Endothelial cell (in vitro differentiated cells): ENCODE measurements at places on chromosomes 5 and 9.

GRCh38 chr5:150014456-150014855, 13.9 kb downstream of the HMGXB3 start:
- no peak for DNase-seq

DNA sequence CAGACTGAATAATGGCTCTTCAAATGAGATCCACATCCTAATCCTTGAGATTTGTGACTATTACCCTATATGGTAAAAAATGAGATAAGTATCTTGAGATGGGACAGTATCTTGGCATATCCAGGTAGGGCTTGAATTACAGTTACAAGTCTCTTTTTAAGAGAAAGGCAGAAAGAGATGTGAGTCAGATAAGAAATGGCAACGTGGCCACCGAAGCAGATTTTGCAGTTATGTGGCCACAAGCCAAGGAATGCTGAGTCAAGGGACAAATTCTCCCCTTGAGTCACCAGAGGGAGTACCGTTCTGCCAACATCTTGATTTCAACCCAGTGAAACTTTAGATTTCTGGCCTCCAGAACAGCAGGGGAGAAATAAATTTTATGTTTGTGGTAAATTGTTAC, 1983.0 kb upstream of the C9orf72 start:
- no peak for DNase-seq

DNA sequence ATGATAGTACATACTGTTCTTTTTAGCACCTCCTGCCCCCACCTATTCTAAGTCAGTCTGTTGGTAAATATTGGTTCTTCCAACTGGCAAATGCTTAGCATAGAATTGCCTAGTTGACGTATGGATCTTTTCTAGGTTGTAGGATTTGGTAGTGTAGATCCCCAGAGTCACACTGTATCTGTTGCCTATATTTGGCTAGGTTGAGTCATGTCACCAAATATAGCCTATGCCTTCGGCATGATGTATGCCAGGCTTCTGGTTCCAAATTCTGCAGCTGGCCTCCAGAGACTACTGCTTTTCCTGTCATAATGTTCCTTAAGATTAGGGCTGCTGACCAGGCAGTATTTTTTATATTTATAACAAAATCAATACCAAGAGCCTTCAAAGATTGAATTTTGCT, 38.2 kb downstream of the CPEB4 start:
- DNase-seq: no peak

DNA sequence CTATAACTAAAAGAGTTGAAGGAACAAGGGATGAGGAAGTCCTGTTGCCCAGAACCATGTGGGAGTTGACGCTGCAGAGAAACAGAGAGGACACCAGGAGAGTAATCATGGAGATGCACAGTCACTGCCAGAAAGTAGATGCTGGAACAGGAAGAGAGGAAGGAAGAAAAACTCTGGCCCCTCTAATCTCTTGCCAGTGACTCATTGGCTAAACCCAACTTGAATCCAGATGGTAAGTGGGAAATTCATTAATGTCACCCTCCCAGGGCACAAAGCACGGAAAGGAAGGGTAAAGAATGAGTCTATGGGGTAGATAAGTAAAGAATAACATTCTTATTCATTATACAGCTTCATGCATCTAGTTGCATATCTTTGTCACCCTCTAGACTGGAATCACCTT, 631.9 kb downstream of the PRELID2 start:
- no peak for DNase-seq

GRCh38 chr9:36399980-36400331, at the start of gene RNF38:
Gene RNF38 (minus strand): TSS chr9:36400269. CDS start chr9:36400108, 161 bp downstream.
- DNase-seq: no peak

DNA sequence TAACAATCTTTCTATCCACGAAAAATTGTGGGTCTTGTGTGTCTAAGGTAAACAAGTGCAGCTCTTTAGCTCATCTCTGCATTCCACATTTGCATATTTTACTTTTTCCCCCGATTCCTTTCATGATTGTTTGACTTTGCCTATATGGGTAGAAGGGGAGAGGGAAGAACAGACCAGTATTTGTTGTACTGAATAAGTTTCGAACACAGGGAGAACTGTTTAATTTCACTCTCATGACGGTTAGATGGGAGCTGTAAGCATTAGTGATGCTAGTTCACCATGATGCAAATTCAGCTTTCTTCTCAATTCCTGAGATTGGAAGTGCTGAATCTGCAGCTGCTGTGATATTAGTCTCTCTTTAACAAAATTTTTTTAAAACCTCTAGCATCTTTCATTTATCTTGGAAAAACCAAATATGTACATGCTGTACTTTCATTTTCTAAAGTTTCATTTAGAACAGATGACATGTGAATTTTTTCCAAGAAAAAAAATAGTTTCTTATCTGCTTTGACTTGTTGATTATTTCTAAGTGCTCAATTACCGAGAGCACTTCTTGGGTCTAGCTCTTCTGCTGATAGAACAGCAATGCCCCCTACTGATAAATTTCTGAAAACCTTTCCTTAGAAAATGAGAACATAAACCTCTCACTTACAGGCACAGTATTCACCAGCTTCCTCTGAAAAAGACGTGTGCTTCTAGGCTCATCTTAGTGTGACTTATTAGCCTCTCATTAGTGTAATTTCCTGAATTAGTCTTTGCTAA, 149.5 kb downstream of the BAAT start:
- peak; percentile 8 for DNase-seq

GRCh38 chr9:85067792-85068191, 398.3 kb downstream of the NTRK2 start:
- DNase-seq: no peak

DNA sequence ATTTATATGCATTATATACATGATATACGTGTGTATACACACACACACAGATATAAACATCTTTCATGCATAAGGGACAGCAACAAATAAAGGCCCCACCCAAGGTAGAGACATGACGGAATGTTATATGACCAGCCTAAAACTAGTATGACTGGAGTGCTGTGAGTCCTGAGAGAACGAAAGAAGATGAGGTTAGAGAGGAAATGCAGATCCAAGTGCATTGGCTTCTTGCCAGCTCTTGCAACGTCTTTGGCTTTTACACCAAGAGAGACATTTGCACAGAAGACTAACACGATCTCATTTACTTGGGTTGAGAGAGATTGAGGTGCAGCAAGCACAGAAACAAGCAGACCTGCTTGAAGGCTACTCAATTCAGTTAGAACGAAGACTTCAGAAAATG, 23.0 kb downstream of the CDH10 start:
- DNase-seq: no peak

GRCh38 chr5:73591102-73591695, 25.7 kb downstream of the UTP15 start:
- DNase-seq: peak; percentile 74

- peak; percentile 5 for DNase-seq
Observed at GRCh38 chr9:72362680-72363139, 2.3 kb downstream of the ZFAND5 start.

GRCh38 chr5:116702776-116703175, 128.2 kb upstream of the SEMA6A start:
- no peak for DNase-seq

- no peak for DNase-seq
Observed at GRCh38 chr5:72605632-72606031, 98.4 kb upstream of the ZNF366 start.

DNA sequence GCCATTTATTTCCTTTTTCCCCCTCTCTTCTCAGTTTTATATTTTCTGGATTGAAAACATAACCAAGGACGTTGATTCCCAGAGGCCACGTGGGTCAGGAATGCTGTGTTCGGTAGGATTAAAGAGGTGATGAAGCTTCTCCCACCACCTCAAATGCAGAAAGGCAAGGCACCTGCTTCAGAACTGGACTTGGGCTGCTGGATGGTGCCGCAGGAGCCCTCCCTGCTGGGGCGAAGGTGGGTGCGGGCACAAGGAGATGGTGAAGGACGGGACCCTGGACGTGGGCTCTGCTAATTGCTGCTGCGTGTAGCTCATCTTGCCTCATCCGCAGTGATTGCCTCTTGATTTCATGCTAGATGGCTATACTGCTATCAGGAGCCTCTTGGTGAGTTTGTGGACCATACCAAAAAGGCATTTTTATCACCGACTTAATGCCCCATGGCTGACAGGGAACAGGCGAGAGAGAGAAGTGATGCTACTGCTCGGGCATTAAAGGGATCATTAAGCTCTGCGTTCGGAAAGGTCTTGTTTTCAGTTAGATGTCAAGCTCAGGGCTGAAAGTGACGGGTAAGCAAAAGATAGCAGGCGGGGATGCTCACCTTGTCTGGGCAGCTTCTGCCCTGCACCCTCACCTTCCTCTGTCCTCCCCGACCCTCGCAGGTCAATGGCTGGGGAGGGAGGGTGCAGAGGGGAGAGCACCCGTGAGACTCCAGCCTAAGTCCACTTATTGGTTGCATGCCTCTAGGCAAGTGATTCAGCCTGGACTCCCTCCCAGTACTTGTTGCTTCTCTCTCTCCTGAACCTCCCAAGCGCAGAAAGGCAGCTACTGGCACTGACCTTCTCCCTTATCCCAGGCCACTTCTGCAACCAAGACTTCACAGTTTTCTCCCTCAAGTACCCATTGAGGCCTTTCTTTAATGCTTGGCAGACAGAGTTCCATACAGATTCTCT, 71.6 kb upstream of the FSTL4 start:
- no peak for DNase-seq

DNA sequence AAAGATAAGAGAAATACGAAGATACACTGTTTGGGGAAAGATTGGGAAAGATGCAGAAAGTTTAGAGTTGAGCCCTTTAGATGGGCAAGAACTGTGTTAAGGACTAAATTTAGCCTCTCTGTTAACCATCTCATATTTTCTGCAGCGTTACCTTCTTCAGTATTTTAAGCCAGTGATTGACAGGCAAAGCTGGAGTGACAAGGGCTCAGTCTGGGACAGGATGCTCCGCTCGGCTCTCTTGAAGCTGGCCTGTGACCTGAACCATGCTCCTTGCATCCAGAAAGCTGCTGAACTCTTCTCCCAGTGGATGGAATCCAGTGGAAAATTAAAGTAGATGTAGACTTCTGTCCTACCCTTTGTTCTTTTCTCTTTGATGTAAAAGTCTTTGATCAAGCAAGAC, 26.4 kb upstream of the LNPEP start:
- no peak for DNase-seq

DNA sequence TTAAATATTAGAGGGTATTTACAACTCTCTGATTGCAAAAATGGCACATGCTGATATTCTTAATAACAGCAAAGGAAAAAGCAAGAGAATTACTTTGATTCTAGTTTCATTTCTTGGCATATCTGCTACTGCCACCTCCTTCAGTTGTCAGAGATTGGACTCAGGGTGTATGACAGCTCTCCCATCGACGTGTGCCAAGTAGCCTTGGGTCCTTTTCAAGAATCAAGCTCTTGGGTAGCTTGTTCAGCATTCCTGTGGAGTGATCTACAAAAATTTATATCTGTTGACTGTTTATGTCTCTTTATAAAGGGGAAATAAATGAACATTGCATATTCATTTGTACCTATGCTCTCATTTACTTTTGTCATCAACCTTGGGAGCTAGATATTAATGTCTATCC, 315.6 kb downstream of the PRR16 start:
- no peak for DNase-seq

GRCh38 chr9:34252016-34252415, 73.2 kb downstream of the UBAP1 start:
- no peak for DNase-seq

- DNase-seq: no peak
Observed at GRCh38 chr9:95148208-95148520, 169.3 kb downstream of the FANCC start.

DNA sequence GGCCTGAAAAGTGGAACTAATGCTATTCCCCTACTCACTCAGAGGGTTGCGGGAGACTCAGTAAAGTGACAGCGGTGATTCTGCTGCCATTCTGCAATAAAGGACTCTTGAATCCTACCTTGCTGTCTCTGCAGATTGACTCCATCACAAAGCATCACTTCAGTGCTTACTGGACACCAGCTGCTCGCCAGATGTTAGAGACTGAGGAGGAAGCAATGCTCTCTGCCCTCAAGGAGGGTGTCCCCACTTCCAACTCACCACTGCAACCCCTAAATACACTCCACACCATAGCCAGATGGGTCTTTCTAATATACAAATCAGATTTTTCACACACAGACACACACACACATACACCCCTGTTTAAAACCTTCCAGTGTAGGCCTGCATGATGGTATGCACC, 21.4 kb downstream of the TTLL11 start:
- no peak for DNase-seq

- DNase-seq: no peak
Observed at GRCh38 chr5:161190086-161190485, 338.1 kb upstream of the ATP10B start.

GRCh38 chr9:105138306-105138801, 106.1 kb upstream of the SLC44A1 start:
- no peak for DNase-seq

DNA sequence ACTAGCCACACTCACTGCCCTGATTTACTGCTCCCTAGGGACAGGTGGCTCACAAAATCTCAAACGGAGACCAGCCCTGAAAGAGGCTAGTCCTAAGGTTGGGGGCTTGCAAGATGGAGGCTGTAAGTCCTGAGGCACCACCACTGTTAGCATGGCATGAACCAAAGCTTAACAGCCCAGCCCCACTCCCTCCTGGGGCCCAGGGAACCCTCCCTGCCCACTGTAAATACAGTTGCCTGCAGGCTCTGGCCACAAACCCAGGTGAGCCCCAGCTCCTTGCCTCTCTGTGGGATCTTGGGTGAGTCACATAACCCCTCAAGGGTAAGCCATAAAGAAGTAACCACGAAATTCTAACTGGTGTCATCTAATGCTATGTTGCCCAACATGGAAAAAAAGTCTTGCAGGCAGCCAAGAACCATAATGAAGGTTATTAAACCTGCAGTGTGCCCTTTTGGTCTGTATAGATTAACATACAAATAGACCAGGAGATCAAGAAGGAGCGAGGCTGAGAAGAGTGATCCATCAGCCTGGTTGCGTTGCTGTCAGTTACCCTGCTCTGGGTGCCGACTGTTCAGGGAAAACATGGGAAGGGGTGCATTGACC, 1.7 kb upstream of the POMT1 start:
- DNase-seq: no peak

DNA sequence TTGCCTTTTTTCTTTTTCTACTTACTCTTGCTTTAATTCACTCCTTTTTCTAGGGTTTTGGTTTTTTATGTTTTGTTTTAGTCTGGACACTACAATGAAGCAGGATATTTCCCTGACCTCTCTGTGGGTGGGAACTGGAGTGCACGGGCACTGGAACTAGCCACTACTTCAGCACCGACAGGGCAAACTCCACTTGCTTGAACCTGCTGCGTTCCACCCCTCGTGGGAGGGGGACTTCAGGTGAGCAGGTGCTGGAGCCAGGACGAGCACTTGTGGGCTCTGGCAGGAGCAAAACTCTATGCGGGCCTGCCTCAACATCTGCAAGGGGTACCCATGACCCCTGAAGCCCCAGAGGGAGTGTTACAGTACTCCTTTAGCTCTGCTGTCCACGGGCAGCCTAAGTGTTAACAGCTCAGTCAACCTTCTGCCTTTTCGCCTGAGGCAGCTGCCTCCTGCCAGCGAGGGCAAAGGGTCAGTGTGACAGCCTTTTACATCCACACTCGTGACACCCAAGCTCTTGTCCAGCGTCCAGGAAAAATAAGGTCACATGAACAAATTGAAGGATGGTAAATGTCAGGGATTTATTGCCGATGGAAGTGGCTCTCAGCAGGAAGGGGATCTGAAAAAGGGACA, 144.1 kb upstream of the NFIL3 start:
- DNase-seq: no peak

GRCh38 chr9:124427281-124427680, 12.0 kb upstream of the PSMB7 start:
- no peak for DNase-seq
